Posterior vena cava (tissue), 2 donors: ENCODE measurements at places on chromosomes 2 and 18. TPM values are rescaled to one million over a fixed set of nuclear protein-coding genes. Genes with fewer than 3 reads are reported as not detected.

DNA sequence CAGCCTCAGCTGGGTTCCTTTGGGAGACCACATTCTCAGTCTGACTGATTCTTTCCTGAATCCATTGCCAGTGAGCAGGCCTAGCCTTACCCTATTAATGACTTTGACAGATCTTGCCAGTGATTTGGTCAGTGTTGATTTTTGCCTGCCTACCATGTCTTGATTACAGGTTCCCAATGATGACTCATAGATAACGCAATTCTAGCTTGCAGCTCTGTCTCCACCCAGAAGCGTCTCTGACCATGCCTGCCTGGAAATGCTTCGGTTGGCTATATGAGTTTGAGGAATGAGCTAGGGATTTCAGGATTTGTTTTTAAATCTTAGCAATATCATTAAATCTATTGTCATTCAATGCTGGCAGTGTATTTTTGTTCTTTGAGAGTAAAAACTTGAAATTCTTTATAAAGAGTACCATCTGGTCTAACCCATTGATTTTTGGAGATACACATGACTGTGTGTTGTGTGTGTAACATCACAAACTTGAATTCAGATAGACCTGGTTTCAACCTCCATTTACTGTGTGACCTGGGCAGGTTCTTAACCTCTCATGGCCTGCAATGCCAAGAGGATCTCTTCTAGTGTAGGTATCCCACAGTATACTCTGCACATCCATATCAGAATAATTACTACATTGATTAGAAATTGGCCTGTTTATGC is 57.0 kb downstream of the CCDC150 start:
- no peak for DNase-seq

DNA sequence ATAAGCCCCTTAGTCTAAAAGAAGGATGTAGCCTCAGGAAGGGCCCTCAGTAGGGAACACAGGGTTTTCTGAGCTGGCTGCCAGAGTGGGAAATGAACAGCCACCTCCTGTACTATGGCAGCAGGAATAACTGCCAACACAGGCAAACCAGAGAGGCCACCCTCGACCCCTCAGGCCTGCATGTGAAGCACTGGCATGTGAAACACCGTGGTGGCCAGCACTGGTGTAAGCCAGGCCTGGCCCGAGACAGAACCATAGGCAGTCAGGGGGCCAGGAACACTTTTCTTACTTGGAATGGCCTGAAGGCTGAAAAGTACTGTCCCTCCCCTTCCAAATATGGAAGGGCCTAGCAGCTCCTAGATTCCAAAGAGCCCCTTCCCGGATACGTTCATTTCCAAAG is 28.2 kb downstream of the SFXN5 start:
- no peak for DNase-seq

- DNase-seq, result no peak
Measured at GRCh38 chr18:58052960-58053359, 8.9 kb downstream of the NEDD4L start.

DNA sequence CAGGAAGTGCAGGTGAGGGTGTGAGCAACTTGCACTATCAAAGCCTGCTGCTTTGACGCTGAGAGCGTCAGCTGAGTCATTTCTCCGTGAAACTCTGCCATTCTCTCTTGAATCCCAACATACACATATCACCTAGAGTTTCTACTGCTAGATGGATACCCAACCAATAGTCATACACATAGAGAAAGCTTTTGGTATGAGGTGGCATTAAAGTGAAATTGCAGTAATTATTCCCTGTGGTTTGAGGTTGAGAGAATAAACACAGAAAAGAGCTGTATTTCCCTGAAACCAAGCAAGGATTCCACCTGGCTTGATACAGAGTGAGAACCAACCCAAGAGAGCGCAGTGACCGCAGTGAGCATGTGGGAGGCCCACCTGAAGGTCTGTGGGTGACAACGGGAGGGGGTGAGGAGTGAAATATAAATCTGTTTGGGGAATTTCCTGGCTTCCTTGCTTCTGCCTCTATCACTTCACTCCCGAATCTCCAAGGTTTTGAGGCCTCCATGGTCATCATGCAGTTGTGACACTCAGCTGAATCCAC is 28.8 kb upstream of the TMEM18 start:
- DNase-seq, result no peak

GRCh38 chr2:103135679-103136078 is 373.8 kb downstream of the TMEM182 start:
- no peak for DNase-seq

- DNase-seq, result peak; percentile 81
Measured at GRCh38 chr2:9235147-9236044, 28.8 kb downstream of the ASAP2 start.

DNA sequence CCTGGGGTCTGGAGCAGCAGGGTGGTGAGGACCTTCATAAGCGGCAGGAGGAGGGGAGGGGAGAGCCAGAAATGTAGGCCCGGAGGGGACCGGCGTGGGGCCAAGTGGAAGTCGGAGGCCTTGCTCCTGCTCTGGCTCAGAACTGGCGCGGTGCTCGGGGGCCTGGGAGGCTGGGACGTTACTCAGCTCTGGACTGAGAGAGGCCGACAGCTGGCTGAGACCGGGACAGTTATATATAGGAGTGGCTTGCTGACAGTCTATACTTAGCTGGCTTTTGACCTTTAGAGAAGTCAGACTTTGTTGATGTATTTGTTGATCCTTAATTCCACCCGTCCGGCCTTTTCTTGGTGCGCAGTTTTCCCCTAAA is 15.7 kb downstream of the IGFBP5 start:
- no peak for DNase-seq

GRCh38 chr2:26144953-26145680 is 27.8 kb upstream of the GAREM2 start:
- no peak for DNase-seq

DNA sequence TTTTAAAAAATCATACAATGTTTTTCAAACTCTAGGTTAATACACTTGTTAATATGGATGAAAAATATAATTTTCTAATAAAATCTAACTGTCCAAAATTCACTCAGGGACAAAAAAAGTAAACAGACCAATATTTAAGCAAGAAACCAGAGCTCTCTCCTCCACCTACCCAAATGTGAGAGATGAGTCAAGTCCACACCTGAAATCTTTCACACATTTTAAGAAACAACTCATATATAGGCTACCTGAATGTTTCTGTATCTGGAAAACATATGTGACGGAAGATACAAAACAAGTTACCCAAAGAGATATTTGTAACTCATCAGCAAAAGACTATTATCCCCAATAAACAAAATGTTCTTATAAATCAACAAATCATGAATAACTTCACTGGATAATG is 20.2 kb downstream of the ZNF516 start:
- no peak for DNase-seq

GRCh38 chr2:171531291-171531690 is 9.0 kb downstream of the CYBRD1 start:
- peak; percentile 83 for DNase-seq

GRCh38 chr18:48828691-48829442 is 121.9 kb downstream of the SMAD7 start:
- peak; percentile 85 for DNase-seq

GRCh38 chr2:49129034-49129433 is 25.3 kb downstream of the FSHR start:
- DNase-seq, result no peak

DNA sequence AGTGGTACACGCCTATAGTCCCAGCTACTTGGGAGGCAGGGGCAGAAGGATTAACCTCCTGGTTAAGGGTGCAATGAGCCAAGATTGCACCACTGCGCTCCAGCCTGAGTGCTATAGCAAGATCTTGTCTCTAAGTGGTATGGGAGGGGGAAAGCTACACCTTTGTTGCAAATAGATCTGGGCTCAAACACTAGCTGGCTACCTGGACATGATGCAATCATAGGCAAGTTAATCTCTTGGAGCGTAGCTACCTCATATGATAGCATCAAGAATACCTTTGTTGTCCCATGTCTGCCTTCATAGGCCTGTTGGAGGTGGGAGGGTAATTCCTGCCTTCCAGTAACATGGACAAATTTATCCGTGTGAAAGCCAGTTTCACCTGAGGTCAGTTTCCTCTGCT is 15.7 kb downstream of the KLHL29 start:
- DNase-seq, result no peak

GRCh38 chr2:98583276-98583675 is 25.0 kb downstream of the COA5 start:
- DNase-seq, result no peak

GRCh38 chr18:30999186-30999585 is 43.4 kb downstream of the DSC3 start:
- DNase-seq, result no peak

DNA sequence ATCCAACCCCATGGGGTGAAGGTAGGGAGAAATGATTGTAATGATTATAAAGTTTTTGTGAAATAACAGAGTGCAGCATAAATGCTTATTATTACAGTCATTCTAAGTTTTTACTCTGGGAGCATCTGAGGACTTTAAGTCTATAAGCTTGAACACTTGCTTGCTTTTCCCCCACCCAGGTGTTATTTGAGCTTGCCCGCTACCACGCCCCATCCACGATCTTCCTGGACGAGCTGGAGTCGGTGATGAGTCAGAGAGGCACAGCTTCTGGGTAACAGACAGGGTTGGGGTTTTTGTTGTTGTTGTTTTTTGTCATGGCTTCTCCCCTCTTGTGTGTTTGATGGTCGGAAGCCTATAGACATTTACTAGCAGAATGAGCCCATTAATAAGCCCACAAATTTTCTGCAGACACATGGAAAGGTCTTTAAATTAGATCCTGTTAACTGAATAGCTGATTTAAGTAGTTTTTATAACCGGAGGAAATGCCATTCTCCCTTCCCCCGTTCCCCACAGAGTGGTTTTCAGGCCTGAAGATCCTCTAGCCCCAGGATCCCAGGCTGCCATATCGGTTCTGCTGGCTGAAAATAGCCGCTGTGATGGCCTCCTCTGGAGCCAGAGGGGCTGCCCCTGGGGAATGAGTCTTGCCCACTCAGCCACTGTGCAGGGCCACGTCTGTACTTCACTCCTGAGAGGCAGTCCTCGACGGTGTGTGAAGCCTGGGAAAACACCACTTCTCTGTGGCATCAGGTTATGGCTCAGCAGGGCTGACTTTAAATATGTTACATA is 39.9 kb upstream of the ELOA2 start:
- DNase-seq, result no peak

DNA sequence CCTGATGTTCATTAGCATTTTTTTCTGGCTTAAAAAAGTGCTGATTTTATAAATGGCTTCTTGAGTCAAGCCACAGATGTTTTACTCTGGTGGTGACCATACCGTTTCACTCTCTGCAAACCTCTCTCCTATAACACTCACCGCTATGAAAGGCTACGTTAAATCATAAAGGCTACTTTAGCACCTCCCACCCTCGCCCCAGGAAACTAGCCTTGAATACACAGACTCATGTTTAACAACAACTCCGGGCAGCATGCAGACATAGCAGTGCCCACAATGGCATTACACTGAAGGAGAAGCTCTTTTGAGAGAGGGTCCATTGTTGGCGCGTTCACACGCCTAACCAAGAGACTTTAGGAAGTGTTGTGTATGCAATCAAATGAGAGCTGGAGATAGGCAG is 5.6 kb downstream of the MYT1L start:
- DNase-seq, result no peak

DNA sequence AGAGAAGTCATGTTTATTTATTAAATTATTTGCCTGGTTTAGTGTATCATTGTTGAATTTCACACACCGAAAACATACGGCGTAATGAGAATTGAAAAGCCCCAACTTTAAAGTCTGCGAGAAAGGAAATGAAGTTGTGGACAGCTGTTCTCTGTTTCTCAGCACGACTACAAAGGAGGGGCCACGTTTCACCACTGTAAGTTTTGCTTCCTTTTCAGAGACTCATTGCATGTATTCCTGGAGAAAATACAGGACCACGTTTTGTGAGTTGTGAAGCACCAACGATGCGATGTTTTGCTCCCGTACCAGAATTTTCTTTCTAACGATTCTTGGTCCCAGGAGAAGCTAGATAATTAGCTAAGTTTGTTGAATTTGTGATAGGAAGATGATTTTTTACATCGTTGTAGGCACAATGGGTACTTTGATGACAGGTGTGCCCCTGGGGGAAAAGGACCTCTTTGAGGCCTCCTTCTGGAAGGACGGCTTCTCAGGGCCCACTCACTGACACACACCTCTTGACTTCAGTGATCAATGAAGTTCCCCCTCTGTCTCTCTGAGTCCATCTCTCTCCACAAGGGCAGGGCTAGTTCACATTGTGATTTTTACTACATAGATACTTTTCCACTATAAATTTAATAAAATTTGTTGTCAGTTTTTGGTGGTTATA is 23.7 kb upstream of the ACKR3 start:
- DNase-seq, result no peak

DNA sequence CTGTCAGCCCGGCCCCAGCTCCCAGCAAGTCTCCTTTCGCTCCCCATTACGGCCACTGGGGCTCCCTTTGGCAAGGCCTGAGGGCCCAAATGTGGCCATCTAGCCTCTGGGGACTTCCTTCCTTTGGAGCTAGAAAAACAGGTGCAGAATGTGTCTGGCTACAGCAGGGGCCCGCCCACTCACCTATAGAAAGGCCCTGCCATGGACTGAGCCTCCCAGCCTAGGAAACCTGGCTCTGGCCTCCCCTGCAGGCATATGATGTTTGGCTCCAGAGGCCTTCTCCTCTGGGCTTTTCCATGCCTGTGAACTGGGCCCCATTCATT is 55.3 kb upstream of the ALPP start:
- DNase-seq, result no peak

DNA sequence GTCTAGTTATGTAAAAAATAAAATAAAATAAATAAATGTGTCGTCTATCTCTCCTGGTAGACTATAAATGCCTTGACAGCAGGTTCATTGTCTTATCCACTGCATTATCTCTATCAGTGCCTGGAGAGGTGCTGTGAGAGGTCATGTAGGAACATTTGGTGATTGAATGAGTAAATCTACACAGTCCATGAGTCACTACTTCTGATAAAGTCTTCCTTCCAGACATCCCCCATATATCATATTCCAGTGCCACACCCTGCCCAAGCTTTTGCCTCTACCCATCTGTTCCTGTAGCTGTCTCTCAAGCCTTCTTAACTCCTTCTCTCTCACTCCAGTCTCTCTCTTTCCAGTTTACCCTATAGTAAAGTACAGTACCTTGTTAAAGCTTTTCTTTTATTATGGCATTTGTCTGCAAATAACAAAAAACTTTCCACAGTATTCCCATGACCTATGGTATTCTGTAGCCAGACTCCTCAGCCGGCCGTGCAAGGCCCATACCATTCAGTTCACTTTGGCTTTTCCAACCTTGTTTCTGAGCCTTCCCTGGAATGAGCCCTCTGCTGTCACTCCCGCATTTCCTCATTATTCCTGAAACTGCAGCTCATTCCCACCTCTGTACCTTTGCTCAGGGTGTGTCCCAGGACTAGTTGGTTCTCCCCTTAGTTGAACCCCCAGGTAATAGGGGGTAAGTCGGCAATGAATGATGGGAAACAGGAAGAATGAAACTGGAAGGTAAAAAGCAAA is 37.5 kb downstream of the ANXA4 start:
- no peak for DNase-seq

DNA sequence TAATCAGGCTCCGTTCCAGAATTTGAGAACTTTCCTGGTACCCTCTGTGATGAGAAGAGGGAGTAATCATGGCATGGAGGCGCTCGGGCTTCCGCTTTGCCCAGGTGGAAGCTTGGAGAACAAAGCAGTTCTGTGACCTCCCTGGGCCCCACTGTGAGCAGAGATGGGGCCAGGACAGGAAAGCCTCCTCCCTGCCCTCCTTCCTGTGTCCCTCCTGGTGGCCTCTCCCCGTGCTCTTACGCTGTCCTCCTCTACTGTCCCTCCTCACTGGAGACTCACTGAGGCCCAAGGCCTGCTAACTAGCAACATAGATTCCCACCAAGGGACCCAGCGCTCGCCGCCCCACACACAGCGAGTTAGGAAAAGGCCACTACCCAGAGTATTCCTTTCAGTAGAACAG is 119.8 kb downstream of the MAPK4 start:
- no peak for DNase-seq

Gene GREB1L
- 1.0 TPM for total RNA-seq

Gene ARHGAP25
- 10.7 TPM for total RNA-seq

Gene ASPRV1
- 1.00 TPM for total RNA-seq

Gene FAM136A
- total RNA-seq, result 24.7 TPM

Gene SPRED2
- total RNA-seq, result 21.9 TPM
